Mesangial cell (primary cell): ENCODE measurements at places on chromosomes 1 and 21. TPM values are rescaled to one million over a fixed set of nuclear protein-coding genes. Genes with fewer than 3 reads are reported as not detected.

The PLA2G5 gene
- total RNA-seq = not detected in 2 replicates

The AMPD2 gene
- total RNA-seq = 59.5 and 63.1 TPM in 2 replicates

The WNT3A gene
- not detected in 2 replicates for total RNA-seq

The TAS1R1 gene
- not detected in 2 replicates for total RNA-seq

The SIK1 gene
- total RNA-seq = 2.4 and 7.2 TPM in 2 replicates

The EXO5 gene
- total RNA-seq = 6.1 and 8.3 TPM in 2 replicates
